ENCODE measurements at places on chromosomes 7 and 10.

DNA sequence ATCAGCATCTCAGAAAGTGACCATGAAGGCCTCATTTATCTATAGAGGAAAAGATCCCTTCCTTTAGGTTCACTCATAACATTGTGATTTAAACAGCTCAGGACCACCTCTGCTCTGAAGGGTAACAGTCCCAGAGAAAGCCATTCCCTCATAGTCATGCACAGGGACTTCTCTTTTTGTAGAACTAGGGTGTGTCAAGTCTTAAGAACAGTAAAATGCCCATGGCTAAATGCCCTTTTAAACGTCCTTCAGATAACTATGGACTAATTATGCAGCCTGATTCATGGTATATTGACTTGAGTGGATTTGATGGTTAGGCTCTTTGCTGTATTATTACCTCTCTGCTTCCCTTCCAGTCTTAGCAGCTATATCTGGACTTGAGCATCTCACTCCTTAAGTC is 337.8 kb downstream of the SORCS1 start:
- no peak for DNase-seq

DNA sequence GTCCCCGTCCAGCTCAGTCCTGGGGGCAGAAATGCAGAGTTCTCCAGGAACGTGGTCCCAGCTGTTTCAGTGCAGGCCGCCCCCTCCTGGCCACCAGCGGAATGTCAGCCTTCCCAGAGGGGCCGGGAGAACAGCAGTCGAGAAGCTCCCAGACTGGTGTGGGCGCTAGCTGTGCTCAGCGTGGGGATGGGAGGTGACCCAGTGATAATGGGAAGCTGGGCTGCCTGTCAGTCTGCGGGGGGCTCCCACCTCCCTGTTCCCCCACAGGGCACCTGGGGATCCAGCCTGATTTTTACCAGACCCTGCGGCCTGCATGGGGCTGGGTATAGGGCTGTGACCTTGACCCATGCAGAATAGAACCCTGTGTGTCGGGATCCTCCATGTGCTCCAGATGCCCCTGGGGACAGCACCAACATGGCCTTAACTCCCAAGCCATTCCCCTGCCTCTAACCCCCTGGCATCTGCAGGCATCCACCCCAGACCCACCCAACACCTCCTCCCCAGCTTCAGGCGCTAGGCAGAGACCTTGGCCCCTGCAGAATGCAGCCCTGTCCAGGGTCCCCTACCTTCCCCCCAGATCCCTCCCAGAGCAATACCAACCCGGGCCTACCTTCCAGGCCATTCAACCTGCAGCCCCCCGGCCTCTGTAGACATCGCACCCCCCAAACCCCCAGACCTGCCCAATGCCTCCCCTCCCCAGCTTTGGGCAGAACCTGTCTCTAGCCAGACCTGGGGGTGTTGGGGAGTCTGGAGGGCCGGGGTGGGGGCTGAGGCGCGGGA is 880 bp upstream of the ELN start:
- DNase-seq = no peak

DNA sequence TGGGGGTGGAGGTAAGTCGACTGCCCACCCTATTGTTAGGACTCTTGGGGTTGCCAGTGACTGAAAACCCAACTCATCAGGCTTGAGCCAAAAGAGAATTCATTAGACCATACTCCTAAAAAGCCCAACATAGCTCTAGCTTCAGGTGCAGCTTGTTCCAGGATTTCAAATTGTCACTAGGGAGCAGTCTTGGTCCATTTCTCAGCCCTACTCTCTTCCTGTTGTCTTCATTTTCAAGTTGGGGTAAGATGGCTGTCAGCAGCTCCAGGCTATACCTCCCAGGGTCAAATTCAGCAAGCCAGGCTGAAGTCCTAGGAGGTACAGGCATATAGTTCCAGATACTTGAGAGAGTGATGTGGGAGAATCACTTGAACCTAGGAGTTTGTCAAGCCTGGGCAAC is 14.9 kb upstream of the COL13A1 start:
- DNase-seq = no peak

- DNase-seq = no peak
Measured at GRCh38 chr7:105800849-105801534, 75.4 kb downstream of the ATXN7L1 start.

- DNase-seq = no peak
Measured at GRCh38 chr7:139669106-139670061, 108.4 kb downstream of the HIPK2 start.

DNA sequence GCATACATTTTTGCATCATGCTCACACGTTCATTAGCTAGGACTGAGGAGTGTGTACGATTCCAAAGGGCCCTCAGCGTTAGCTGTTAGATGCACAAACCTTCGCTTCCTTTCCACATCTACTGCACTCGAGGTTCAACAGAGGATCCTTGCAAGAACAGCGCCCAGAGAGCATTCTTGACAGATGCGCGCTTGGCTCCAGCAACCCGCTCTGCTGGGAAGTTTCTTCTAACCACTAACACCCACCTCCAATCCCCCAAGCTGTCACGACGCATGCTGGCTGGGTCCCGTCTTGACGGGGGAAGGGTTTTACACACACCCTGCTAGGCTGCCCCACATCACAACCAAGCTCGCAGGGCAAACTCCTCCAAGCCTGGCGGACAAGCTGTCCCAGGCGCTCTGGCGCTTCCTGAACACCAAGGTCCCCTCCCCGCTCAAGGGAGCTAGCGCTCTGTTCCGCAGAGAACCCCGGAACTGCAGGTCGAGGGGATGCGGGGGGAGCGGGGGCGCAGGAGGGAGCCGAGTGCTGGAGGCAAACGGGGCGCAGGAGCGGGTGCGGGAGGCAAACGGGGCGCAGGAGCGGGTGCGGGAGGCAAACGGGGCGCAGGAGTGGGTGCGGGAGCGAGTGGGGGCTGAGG is 653 bp upstream of the ADRB1 start:
- DNase-seq = no peak

DNA sequence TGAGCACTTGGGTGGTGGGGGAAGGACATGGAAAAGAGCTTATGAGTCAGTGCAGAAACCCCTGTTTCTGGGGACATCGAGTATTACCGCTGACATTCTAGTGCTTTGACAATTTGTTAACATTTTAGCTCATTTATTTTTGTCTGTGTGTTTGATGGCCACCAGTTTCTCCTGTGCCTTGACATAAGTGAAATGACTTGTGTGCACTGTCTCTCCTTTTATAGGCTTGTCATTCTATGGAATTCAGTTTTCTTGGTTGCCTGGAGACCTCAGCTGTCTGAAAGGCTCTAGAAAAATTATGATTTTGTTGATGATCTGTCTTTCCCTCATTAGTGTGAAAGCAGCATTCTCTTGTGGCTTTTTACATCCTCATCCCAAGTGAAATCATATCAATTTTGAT is 190.0 kb upstream of the SMIM30 start:
- DNase-seq = no peak

GRCh38 chr7:158258411-158259130 is 329.1 kb downstream of the PTPRN2 start:
- DNase-seq = no peak

DNA sequence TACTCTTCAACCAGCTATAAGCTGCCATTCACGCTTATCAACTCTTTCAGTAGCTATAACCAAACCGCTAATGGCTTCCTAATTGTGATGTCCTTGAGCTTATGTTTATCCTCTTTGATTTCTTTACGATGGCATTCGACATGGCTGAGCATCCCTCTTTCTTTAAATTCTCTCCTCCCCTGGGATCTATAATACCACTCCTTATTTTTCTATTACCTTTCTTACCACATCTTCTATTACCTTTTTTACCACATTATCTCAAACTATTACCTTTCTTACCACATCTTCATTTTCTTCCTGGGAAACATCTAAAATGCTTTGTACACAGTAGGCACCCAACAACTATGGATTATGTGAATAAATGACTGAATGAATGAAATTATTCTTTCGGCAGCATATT is 13.1 kb downstream of the ZCWPW1 start:
- DNase-seq = no peak

DNA sequence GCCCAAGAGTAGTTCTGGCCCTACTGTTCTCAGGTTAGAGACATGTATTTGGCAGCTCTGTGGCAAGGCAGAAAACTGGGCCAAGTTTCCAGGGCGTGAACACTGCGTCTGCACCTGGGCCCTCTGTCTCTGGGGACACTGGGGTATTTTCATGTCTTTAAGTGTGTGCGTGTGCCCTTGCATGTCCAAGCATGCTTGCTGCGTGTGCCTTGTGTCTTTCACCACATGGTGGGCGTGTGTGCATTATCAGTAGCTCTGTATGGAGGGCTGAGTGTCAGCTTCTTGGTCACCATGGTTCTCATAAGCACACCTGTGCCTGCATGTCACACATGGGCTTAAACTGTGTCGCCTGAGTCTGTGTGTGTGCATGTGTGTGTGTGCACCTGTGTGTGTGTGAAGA is 69.3 kb downstream of the HIPK2 start:
- DNase-seq = no peak

- DNase-seq = no peak
Measured at GRCh38 chr7:28983396-28984190, 25.5 kb upstream of the TRIL start.

GRCh38 chr7:41624818-41625217 is 78.1 kb downstream of the INHBA start:
- DNase-seq = no peak

GRCh38 chr10:50417486-50417885 is 166.2 kb upstream of the ASAH2 start:
- no peak for DNase-seq

- DNase-seq = peak; percentile 55
Measured at GRCh38 chr7:130071701-130072622, 1.6 kb downstream of the KLHDC10 start.

- DNase-seq = no peak
Measured at GRCh38 chr7:151056283-151056665, 1.4 kb downstream of the CDK5 start.

- no peak for DNase-seq
Measured at GRCh38 chr10:32054094-32054493, 2.1 kb downstream of the KIF5B start.

GRCh38 chr10:30190577-30191552 is 131.5 kb upstream of the JCAD start:
- no peak for DNase-seq

GRCh38 chr10:75508239-75508813 is 76.9 kb downstream of the LRMDA start:
- DNase-seq = no peak

DNA sequence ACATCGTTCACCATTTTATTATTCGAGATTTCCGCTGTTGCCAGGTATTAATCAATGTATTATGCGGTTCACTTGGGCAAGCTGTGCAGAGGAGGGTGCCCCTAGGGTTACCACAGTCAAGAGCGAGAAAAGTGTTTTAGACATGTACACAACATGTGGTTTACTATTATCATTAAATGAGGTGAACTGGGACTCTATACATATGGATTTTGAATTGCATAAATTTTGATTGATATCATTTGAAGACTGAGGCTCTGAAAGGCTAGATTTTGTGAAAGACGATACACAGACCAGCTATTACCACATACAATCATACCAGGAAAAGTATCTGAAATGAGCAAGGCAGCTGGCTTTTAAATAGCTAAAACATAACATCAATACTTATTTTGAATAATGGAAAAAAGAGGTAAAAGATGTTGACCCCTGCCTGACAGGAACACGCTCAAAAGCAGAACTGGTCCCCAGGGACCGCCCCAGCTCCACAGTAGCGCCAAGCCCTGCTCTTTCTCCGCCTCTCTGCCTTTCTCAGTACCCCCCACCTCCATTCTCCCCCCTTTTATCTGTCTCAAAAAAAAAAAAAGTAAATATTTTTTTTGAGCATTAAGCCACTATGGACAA is 413.4 kb upstream of the MKI67 start:
- no peak for DNase-seq

DNA sequence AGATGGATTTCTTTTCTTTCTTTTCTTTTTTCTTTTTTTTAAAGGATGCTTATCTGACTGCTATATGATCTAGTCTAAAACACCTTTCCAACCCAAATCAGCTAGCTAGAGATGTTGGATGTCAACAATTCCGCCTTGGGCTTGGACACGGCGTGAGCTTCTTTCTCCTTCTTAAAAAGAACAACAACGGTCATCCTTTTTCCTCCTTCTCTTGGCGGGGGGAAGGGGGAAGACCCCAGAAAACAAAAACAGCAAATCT is 1.0 kb downstream of the BEND7 start:
- no peak for DNase-seq

DNA sequence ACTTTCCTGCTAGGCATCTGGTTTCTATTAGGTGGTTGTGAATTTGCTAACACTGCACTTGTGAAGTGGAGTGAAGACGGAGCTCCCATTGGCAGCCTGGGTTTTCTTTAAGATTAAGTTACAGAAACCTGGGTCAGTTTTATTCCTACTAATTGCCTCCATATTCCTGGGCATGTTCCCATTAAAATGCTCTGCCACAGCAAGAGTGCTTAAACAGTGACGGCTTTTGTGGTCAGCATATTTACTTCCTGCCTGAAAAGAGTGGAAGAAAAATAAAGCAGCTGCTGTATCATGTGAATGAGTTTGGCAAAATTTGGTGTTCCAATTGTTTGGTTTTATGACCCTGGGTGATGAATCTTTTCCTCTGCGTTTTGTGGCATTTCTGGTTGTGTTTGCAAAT is 96.9 kb upstream of the PLXDC2 start:
- no peak for DNase-seq

DNA sequence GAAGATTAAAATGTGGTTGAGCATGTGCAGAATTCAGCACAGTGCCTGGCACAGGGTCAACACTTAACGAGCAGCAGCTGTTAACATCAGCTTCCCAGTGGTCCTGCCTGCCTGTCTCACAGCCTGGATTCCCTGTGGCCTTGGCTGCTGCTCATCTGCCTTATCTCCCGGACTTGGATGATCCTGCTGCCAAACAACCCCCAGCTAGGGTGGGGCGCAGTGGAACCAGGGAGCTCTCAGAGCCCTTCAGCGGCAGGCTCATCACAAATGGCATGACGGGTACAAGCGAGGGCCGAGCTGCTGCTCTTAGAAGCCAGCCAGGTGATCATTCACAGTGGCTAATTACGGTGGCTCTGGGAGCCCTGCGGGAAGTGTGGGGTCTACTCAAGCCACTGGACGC is 13.0 kb upstream of the SMARCD3 start:
- DNase-seq = no peak

- DNase-seq = no peak
Measured at GRCh38 chr10:104317269-104317710, 21.0 kb downstream of the ITPRIP start.

- DNase-seq = no peak
Measured at GRCh38 chr10:86535132-86535882, 13.7 kb upstream of the WAPL start.

DNA sequence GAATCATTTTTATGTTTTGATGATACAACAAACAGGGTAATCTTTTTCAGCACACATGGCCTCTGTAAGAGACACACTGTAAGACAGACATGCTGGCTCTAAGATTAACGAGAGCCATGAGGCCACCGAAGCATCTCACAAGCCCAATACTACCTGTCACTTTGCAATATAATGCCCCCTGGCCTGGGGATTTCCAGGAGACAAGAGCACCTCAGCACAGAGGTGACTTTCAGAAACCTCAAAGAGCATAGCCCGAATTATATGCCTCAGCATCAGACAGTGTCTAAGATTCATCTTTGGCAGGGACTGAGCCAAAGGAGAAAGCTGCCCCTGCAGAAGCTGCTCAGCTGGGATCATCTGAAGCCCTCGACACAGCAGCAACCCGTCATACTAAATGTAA is 44.2 kb upstream of the TMEM213 start:
- DNase-seq = no peak

Data from SHP77 treated with DMSO at 0.1 percent for 48 hours (cell line).